ENCODE measurements at places on chromosomes 16 and 17.

DNA sequence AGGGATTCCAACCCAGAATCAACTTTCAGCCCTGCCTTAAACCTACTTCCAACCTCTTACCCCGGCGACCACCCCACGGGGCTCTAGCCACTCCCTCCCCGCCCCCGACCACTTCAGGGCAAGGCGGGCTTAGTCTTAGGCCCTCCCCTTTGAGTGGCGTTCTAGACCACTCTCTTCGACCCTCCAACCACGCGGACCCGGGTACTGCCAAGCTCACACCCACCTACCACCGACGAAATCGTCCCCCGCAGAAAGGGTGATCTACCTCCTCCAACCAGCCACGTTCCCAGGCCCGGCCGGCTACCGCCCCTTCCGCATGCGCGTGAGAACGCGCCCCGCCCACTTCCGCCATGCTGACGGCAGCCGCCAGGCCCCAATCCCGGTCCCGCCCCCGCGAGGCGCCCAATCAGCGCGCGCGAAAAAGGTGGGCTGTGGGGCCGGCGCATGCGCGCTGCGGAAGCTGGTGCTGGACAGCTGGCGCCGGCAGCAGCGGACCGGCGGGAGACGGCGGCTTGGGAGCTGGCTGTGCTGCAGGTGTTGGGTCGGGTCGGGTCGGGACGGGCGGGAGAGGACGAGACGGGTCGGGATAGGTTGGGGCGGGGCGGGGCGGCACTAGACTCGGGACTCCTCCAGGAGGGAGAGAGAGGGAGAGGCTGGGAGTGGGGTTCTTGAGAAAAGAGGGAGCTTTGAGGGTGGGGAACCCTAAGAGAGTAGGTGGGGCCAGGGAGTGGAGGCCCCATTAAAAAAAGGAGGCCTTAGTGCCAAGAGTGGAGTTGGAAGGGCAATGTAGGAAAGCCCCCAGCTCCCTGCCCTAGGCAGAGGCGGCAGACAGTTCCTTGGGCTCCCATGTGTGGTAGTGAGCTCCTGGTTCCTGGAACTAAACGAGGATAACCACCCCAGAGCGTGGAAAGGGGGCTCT lies at the start of gene NAT9:
NAT9 (minus strand) TSS at position 302 of the 919 bp plus-strand sequence. CDS start 647 bp downstream, outside the sequence.
- peak; percentile 99 for DNase-seq

- DNase-seq, result no peak
These were observed 98.5 kb downstream of the SOX9 start for GRCh38 chr17:72219137-72219823.

GRCh38 chr17:63476459-63476853 lies 405 bp upstream of the ACE start:
- DNase-seq, result no peak

- no peak for DNase-seq
These were observed 48.1 kb downstream of the KSR1 start for GRCh38 chr17:27504188-27504995.

DNA sequence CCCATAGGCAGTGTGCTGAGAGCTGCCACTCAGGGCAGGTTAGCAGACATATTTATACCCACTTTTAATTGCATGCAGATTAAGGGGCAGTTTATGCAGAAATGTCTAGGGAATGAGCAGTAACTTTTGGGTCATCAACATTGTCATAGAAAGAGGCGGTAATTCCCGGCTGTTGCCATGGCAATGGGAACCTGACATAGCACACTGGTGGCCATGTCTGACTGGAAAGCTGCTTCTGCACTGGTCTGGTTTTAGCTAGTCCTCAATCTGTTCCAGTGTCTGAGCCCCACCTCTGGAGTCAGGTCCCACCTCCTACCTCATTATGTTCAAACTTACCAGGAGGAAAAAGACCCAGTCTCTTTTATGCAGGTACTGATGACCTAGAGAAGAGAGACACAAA lies 31.5 kb upstream of the TNRC6C start:
- no peak for DNase-seq

DNA sequence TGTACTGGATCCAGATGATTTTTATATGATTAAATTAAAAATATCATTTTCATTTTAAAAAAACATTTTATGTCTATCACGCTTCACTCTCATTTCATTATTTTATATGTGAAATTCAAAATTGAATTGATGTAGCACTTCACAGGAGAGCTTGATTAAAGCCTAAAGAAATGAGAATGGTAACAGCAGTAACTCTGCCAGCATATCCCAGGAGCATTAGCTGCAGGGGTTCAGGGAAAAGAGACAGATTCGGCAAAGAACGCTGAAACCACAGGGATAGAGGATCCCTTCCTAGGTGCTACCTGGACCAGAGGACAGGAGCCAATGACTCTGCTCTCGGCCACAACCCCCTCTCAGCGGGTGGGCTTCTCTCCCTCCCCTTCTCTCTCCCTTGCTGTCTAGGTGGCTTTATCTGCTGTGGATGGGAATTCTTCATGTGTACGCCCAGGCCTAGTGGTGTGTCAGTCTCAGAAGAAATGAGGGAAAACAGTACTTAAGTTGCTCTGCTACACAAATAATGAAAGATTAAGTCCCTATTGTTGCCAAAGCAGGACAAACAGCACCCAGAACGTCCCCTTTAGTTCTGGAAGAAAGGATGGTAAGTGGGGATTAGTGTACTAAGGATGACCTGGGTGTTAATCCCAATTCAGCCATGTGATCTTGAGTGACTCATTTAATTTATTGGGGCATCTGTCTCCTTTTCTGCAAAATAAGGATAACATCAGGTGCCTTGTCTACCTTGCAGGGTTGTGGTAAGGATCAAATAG lies 123.3 kb downstream of the CDK5R1 start:
- no peak for DNase-seq

GRCh38 chr16:65415460-65415859 lies 293.6 kb upstream of the CDH11 start:
- DNase-seq, result no peak

DNA sequence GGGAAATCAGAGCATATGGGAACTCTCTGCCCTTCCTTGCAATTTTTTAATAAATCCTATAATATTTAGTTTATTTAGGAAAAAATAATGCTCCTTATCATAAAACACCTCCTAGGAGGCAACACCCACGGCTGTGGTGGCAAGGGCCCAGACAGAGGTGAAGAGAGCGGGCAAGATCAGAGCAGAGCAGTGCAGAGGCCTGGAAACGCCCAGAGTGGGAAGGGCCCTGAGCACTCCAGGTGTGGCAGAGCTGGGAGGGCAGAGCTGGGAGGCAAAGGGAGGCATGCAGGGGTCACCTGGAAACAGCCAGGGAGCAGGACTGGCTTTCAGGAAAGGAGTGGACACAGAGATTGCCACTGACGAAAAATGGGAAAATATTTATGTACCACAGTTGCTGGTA lies 17.3 kb downstream of the FBXO31 start:
- no peak for DNase-seq

DNA sequence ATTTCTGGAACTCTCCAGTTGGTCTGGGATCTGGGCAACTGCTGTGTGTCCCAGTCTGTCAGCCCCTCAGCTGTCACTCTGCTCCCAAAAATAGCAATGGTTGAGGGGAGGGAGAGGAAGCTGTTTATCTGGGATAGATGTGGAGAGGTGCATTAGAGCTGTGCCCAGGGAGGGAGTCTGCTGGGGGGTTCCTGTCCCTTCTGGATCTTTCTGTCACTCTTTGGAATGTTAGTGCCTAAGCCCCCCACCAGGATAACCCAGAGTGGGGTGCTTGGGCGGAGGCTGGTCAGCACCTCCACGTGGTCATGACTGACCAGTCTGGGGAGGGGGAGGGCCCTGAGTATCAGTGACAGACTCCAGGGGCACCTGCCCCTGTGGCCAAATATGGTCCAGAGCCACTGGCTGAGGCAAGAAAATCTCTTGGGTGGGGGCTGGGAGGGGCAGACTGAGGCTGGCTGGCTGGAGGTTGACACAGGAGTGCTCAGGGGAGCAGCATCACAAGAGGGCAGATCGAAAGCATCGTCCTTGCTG lies at the start of gene UNC45B:
UNC45B (plus strand) TSS at position 443 of the 531 bp plus-strand sequence. CDS start 447 bp downstream, outside the sequence.
- DNase-seq, result no peak

- DNase-seq, result peak; percentile 81
These were observed at the start of gene PRR11 for GRCh38 chr17:59155439-59156177. Gene PRR11 (plus strand): TSS chr17:59155746. CDS start chr17:59169753, 14,007 bp downstream.

GRCh38 chr17:8284126-8284525 lies 4.3 kb upstream of the RANGRF start:
- DNase-seq, result no peak

DNA sequence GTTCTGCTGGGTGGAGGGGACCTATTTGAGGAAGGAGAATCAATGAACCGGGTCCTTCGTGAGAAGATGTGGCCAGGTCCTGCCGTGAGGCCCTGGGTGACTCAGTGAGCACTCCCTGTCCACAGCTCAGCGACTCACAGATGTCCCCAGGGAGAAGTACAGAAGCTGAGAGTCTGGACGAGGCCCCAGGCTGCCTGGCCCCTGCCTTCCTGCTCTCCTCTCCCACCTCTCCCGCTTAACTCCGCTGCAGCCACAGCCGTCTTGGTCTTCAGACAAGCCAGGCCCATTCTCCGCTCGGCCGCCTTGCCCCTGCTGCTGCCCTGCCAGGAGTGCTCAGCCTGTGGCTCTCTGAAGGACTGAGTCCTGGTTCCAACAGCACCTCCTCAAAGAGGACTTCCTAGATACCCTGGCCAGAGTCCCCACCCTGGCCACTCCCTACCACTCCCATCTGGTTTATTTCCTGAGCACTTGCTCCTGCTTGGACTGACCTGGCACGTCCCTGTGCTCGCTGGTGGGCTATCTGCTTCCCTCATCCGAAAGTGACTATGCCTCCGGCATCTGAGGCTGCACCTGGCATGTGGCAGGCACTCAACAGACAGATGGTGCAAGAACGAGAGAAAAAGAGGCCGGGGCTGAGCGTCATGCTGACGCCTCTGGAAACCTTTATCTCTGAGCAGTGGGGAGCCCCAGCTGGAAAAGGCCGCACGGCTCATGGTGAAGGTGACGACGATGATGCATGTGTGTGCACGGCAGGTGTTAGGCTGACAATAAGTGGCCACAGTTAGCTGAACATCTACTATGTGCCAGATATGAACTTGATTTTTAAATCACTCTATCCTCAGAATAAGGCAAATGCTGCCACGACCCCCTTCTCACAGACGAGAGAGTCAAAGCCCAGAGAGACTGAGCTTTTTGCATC lies 9.2 kb upstream of the TNFRSF13B start:
- no peak for DNase-seq

- DNase-seq, result no peak
These were observed 16.1 kb upstream of the MTSS2 start for GRCh38 chr16:70701998-70702397.

- no peak for DNase-seq
These were observed 19.7 kb downstream of the SEZ6 start for GRCh38 chr17:28985950-28986713.

- DNase-seq, result no peak
These were observed 41.3 kb upstream of the SIAH1 start for GRCh38 chr16:48426244-48427141.

DNA sequence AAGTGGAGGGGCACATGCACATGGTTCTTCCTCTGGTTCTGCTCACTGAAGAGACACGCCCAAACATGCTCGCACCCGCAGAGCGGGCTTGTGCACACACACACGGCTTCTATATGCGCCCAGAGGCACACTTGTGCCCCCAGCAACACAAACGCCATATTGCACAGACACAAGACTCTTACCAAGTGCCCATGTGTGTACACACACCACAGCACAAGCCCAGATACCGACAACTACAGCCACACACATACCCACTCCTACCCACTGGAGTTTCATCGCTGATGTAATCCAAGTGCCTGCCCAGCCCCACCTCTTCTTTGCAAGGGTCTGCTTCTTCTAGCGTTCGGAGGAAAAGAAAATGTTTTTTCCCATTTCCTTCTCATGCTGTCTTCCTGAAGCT lies 6.5 kb upstream of the PRR29 start:
- DNase-seq, result no peak

GRCh38 chr17:65028545-65028843 lies 28.0 kb downstream of the GNA13 start:
- DNase-seq, result no peak

- no peak for DNase-seq
These were observed 409 bp upstream of the C17orf107 start for GRCh38 chr17:4898927-4899326.

DNA sequence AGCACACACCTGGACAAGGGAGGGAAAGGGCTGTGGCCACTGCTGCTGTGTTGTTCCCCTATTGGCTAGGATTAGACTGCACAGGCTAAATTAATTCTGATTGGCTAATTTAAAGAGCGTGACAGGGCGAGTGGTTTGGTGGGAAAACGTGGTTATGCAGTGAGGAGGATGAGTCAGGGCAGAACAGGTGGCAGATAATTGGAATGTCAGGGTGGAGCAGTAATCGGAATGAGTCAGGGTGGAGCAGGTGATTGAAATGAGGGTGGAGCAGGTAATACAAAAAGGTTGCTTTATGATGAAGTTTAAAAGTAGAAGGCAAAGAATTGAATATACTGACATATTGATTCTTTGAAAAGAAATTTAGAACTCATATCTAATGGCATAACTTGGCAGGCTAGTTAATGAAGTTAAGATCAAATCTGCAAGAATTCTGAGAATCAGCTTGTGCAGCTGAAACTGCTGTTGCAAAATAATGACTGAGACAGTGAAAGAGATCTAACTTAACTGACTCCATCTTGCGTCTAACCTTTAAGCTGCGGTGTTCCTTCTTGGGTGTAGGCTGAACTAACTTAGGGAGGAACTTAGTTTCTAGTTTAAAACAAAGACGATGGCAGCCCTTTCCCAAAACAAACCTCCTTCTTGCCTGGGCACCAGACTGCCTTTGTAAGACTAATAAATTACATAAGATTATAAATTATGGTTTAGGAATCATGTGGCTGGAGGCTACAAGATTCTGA lies 174.3 kb downstream of the UTP18 start:
- no peak for DNase-seq

- DNase-seq, result peak; percentile 26
These were observed 481 bp downstream of the MYO19 start for GRCh38 chr17:36533935-36534839.

DNA sequence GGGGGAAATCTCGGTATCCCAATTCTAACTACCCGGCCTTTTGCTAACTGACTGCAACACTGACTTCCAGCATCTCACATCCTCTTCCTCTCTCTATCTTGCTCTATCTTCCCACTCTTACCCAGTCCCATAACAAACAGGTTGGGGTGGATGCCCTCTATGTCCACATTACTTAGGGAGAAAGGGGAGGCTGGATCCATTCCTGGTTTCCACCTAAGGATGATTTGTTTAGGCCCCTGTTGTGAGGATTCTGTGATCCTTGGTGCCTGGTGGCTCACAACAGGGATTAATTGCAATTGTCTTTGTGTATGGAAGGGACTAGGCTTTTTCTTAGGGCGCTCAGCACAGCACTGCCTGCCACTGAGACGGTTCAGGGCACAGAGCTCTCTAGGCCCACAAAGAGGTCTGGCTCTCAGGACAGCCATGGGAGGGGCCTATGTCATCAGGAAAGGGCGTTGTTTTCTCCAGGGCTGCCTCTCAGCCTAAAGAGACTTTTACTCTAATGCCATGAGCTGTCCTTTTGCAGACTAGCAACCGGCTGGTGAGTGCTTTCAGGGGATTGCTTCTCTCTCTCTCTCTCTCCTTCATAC lies 612.1 kb upstream of the SALL1 start:
- no peak for DNase-seq

- no peak for DNase-seq
These were observed 857.4 kb upstream of the GOT2 start for GRCh38 chr16:59591480-59591879.

- no peak for DNase-seq
These were observed 87.4 kb downstream of the ANKRD11 start for GRCh38 chr16:89402962-89403361.

- DNase-seq, result no peak
These were observed 21.5 kb downstream of the TMEM235 start for GRCh38 chr17:78252701-78253635.

GRCh38 chr16:5865236-5865635 lies 767.6 kb upstream of the EEF2KMT start:
- no peak for DNase-seq

GRCh38 chr16:28607116-28607623 lies 2.7 kb downstream of the SULT1A1 start:
- no peak for DNase-seq

GRCh38 chr16:76574651-76575050 lies 297.4 kb downstream of the CNTNAP4 start:
- no peak for DNase-seq

Data from activated naive CD8-positive, alpha-beta T cell treated with anti-CD3 and anti-CD28 coated beads, Interleukin-2, amount 50 U/mL, for 16 hours (primary cell).